ENCODE measurements at places on chromosomes 3 and 15.
A peak's percentile ranks its signal among the peaks of the same experiment; 100 is the strongest.

- DNase-seq: no peak
These were observed 567.3 kb upstream of the KCNMB2 start for GRCh38 chr3:177968891-177969290.

DNA sequence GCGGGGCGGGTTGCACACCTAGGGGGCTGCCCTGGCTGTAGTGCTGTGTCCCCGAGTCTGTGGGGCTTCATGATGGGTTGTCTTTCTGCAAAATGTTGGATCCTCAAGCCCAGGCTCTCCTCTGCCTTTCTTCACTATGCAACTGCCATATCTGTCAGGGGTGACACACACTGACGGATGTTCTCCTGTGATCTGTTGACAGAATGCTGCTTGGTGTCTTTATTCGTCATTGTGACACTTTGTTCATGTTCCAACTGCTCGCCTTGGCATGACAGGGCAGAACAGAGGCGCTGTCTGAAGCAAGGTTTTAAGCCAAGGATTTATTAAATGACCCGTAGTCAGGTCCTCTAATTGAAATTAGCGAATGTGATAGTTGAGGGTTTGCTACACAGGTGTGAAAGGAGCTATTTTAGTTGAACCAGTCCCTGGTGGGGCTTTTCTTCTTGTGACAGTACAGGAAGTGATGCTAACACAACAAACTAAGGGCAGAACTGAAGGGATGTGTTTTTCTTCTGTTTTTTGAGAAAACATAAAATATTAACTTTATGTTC, 173.4 kb downstream of the MCTP2 start:
- no peak for DNase-seq

DNA sequence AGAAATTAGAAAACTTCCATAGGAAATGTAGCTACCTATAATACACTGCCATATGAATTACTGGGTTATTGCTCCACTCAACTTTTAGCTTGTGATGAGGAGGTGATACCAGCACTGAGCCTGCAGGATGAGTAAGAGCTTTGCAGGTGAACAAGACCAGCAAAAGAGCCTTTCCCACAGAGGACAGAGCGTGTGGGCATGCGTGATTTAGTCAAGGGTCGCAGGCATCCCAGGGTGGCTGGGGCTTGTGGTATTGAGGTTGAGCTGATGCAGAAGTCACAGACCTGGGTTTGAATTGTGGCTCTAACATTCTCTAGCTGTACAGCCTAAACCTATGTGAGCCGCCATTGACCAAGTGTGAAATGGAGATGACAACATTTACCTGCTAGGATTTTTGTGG, 5.6 kb downstream of the NRROS start:
- no peak for DNase-seq

GRCh38 chr15:45231132-45231531, 20.9 kb upstream of the SLC28A2 start:
- DNase-seq: no peak

GRCh38 chr3:129310111-129311011, 31.7 kb downstream of the HMCES start:
- no peak for DNase-seq

GRCh38 chr3:178849199-178849910, 222.3 kb downstream of the ZMAT3 start:
- no peak for DNase-seq

- DNase-seq: peak; percentile 81
These were observed 29.3 kb downstream of the FBN1 start for GRCh38 chr15:48616216-48616615.

DNA sequence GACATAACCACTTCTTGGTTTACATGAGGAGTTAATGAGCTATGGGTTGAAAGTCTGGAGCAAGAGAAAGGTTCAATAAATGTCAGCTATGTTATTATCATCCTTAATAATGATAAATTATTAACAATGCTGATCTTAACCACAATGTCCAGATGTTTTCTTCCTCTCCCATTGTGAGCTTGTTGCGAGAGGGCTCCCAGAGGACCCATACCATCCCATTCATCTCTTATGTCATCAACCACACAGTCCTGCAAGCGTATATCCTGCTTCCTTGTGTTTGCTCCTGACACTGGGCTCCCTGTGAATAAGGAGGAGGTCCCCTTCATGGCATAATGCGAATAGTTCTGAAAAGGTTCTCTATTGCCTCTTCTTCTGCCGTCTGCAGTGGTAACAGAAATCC, 266.8 kb downstream of the TLE3 start:
- DNase-seq: no peak

DNA sequence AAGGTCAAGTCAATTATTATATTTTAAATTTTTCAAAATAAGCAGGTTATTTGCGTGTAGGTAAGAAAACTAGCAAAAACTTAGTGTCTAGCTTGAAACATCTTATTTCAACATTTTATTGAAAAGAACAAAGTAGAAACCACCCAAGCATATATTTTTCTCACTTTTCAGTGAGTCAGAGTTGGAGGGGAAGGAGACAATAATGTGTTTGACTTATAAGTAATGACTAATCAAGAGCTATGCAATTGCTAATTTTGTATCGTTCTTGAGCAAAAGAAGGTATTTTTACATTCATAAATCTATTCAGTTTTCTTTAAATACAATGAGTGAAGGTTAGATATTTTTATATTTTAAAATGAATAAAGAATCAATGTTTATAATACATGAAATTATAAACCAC, 54.4 kb upstream of the P2RY1 start:
- DNase-seq: peak; percentile 3

DNA sequence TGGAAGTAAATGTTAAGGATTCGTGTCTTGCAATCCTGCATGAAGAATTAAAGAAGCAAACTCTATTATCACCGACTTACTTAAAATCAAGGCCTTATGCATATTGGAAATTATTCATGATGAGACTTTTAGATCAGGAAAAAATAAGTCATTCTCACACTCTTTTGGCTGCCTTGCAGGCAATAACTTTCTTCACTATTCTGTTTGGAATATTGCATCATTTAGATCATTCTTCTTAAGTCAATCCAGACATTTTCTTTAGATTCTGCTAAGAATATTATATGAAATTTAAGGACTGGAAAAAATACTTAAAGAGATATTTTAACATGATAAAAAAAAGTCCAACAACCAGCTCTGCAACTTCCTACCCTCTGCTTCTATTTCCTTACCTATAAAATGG, 245.4 kb downstream of the LRRN1 start:
- no peak for DNase-seq

DNA sequence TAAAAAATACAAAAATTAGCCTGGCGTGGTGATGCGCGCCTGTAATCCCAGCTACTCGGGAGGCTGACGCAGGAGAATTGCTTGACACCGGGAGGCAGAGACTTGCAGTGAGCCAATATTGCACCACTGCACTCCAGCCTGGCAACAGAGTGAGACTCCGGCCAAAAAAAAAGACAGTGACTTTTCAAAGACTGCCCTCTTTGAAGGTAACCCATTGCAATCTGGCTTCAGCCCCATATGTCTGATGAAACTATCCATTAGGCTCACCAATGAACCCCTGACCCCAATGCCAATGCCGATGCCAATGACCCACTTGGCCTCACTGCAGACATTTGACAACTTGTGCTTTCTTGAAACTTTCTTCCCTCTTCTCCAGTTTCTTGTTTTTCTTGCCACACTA, 54.3 kb downstream of the NCEH1 start:
- no peak for DNase-seq

GRCh38 chr3:65330072-65330471, 642.3 kb upstream of the ADAMTS9 start:
- peak; percentile 3 for DNase-seq

DNA sequence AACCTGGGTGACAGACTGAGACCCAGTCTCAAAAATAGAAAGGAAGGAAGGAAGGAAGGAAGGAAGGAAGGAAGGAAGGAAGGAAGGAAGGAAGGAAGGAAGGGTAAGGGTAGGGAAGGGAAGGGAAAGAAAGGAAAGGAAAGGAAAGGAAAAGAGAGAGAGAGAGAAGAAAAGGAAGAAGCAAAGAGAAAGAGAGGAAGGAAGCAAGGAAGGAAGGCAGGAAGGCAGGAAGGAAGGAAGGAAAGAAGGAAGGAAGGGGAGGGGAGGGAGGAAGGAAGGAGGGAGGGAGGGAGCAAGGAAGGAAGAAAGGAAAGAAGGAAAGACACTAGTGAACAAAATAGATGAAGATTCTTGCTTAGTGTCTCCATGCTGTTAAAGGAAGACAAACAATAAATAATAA, 129.1 kb downstream of the SHQ1 start:
- no peak for DNase-seq

DNA sequence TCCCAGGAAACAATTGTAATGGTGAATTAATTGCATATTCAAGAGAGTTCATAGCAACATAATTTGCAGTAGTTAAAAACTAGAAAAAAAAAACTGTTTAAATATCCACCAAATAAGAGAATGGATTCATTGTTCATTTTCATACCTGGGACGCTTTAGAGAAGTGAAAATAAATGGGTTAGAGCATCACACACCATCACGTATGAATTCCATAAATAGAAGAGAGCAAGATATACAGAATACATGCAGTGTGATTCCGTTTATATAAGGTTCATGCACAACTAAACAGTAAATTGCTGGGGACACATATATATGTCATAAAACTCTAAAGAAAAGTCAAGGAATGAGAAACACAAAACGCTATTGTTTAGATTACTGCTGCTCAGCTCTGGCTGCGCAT, 577.0 kb upstream of the KCNMB2 start:
- DNase-seq: no peak

- no peak for DNase-seq
These were observed 8.2 kb upstream of the RYK start for GRCh38 chr3:134258761-134259347.

- DNase-seq: no peak
These were observed 25.2 kb downstream of the GAP43 start for GRCh38 chr3:115648559-115648958.

GRCh38 chr15:51692154-51692553, 10.9 kb downstream of the SCG3 start:
- DNase-seq: no peak

DNA sequence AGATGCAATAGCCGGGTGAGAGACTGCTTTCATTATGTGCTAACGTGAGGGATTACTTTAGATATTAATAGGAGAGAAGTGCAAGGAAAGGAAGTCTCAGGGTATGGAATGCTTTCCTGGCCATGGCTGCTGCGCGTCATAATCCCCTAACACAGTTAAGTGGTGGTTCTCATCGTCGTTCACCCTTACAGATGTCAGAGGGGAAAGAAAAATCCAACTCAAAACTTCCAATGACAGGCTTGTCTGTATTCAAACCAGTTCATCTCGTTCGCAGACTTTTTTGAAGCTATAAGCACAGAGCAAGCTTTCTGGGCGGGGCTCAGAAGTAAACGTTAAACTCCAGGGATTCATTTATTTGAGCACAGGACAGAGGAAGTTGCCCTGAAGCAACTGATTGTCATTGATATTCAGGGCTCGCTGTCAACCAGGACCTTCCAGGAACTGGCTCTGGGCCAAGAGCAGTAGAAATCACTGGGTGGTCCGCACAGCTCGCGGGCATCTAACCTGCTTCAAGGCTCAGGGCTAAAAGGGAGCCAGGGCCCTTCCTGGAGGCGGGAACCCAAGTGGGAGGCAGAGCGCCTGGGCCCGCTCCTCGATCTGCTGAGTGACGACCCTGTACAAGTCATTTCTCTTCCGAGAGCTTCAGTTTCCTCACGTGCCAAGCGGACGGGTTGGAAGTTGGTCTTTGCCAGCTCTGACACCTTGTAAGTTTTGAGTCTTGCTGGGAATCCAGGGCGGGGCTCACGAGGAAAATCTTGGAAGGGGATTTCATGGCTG, 1.1 kb upstream of the LPP start:
- peak; percentile 53 for DNase-seq

GRCh38 chr3:184133840-184134745, 1.1 kb upstream of the EIF2B5 start:
- peak; percentile 80 for DNase-seq

GRCh38 chr3:66029014-66029413, 9.7 kb downstream of the MAGI1 start:
- DNase-seq: no peak

DNA sequence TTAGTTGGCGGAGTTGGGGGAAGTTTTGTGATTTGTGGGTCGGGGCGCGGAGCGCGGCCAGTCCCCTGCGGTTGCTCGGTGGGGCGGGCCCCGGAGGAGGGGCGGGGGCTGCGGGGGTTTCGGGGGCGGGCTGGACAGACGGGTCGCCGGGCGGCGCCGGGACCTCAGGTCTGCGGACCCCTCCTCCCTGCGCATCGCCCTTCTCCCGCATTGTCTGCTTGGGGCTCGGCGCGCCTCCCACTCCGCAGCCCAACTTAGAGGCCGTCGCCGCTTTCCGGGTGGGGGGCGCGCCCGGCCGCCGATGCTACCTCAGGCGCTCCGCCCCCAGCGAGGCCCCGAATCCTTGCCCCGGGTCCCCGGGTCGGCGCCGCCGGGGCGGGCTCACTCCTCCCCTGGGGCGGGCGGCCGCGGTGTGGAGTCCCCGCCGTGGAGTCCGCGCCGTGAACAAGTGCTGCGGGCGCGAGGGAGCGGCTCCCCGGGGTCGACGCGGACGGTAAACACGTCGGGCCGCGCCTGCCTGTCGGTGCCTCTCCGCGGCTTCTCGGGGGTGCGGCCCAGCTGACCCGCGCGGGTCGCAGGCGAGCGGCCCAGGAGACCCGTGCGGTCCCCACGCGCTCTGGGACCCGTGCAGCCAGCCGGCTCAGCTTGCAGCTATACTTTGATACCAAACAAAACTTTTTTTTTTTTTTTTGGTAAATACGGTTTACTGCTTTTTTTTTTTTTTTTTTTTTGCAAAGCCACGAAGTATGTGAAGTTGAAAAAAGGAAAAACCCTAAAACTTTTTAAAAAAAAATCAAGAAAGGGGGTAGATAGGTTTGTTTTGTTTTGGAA, 624 bp downstream of the AKAP13 start:
- peak; percentile 46 for DNase-seq

DNA sequence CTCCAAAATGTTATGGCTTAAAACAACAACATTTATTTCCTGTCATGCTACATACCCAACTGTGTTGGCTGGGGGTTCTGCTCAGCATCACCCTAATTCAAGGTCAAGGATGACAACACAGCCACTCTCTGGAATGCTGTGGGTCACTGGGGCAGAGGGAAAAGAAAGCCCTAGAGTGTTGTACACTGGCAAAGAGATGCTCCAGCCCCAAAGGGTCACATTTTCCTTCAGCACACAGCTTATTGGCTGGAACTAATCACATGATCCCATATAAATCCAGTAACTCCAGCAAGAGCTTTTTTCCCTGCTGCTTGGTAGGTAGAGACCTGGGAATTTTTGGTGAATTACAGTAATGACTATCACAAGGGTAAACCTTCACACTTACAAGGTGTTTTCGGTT, 1041.4 kb downstream of the NTRK3 start:
- no peak for DNase-seq

Measured in iris pigment epithelial cell (primary cell).